ENCODE measurements at places on chromosomes 3 and 15.

- no peak for DNase-seq
Measured at GRCh38 chr3:15345066-15345607, 12.8 kb upstream of the SH3BP5 start.

GRCh38 chr15:54843006-54843405 lies 353.7 kb downstream of the RSL24D1 start:
- no peak for DNase-seq

DNA sequence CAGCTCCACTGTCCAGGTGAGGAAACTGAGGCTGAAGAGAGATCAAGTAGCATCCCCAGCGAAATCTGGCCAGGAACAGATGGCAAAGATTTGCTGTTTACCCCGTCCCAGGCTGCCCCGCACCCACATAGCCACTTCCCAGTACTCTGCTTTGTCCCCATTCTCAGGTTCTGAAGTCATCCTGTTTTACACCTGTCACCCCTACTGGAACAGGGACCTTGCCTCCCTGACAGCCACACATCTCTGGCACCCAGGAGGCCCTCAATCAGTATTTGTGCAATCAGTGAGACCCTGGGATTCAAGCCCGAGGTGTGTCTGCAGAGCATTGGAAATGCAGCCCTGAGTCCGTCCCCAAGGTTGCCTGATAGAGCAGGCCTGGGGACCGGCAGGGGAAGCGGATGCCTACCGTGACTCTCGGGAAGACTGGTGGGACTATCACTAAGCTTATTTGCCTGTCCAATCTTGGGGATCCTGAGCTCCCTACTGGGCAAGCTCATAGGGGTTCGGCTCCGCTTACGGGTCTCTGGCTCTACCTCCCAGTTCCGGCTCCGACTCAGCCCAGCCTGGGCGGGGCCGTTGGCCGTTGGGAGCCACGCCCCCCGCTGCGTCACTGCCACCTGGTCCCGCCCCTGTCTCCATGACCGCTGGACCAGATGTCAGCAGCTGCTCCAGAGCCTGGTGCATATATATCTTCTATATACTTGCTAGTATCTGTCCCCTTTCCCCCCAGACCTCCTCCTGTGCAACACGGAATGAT lies 17.5 kb upstream of the FANCD2 start:
- DNase-seq, result peak; percentile 93

GRCh38 chr3:38637906-38638305 lies 11.6 kb downstream of the SCN5A start:
- no peak for DNase-seq

- DNase-seq, result no peak
Measured at GRCh38 chr15:42868683-42869082, 51.9 kb downstream of the TTBK2 start.

DNA sequence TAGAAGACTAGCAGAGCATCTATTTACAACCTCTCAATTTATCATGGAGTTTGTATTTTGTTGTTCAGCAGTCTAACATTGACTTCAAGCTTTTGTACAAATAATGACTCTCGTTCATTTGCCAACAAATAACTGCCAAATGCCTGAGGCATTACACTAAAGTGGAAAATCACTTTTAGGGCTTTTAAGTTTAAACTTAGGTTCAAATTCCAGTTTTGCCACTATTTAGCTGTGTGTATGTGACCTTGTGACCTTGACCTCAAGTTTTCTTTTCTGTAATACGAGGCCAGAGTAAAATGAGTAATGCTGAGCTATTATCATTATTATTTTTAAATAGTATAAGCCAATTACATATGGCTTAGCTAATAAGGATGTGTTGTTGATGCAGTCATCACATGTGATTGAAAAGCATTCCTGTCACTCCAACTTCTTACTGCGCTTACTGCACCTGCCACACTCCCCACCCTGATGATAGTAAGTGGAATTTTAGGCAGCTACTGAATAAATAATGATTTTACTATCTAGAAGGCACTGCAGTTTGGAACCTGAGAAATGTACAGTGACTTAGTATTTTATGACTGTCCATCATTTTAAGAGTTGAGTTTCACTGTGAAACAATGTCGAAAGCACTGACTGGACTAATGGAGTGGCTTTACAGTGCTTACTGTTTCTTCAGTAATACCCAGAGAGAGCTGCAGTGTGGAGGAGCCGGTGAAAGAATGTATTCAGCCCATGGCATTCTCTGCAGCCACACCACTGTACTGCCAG lies 16.3 kb downstream of the ARL8B start:
- DNase-seq, result no peak

- no peak for DNase-seq
Measured at GRCh38 chr15:56185980-56186379, 57.7 kb downstream of the RFX7 start.

- no peak for DNase-seq
Measured at GRCh38 chr3:155921486-155921885, 51.0 kb downstream of the GMPS start.

All from left forelimb (tissue), 1 donor.